AG09309 (cell line): ENCODE measurements at places on chromosomes 13 and 19.

- DNase-seq = no peak
These were observed 109.5 kb downstream of the DCT start for GRCh38 chr13:94369972-94370436.

DNA sequence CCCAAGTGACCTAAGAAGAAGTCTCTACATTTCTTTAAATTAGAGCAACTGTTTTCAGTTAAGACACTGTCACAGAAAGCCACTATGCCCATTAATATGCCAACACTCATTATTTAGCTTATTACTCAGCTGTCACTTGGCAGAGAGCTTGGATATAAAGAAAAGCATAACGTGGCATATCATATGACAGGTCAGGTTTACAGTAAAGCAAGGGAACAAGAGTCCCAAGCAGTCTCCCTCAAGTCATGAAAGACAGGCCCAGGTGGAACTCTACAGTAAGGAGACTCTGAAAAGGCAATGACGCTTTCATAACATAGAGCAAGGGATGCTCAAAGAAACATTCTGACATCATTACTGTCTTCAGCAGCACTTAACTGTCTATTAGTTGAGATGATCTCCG lies 6.3 kb downstream of the LHFPL6 start:
- no peak for DNase-seq

- peak; percentile 82 for DNase-seq
These were observed 94.7 kb upstream of the RAP2A start for GRCh38 chr13:97339019-97339987.

GRCh38 chr19:28436320-28436719 lies 776.6 kb downstream of the UQCRFS1 start:
- no peak for DNase-seq

GRCh38 chr13:33935969-33936368 lies 118.0 kb downstream of the RFC3 start:
- no peak for DNase-seq

- peak; percentile 70 for DNase-seq
These were observed 2.6 kb downstream of the ZSWIM4 start for GRCh38 chr19:13797870-13798269.

DNA sequence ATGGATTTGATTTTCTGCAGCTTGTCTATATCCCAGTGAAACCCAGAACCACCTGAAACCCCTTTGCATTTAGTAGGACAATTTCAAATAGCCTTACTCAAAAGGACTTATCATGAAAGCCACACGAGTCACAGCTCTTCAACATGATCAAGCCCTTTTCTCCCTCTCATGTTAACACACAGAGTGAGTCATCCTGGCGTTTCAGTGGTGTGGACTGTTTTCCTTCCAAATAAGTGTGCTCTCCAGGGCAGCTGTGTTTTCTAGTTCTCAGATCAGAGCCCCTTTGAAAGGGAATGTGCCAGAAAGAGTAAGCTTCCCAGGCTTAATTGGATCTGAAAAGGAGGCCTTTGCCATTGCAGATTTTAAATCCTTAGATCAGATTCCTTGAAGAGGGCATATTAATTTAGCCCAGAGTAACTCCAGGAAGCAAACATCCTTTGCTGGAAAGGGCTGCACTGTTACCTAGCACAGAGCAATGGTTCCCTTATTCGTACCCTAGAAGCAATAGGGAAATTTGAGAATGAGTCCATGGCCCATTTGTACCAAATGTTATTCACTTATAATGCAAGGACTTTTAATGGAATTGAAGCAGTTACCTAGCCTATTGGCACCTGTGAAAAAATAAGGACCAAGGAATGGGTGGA lies 51.3 kb downstream of the ERICH6B start:
- DNase-seq = peak; percentile 3

DNA sequence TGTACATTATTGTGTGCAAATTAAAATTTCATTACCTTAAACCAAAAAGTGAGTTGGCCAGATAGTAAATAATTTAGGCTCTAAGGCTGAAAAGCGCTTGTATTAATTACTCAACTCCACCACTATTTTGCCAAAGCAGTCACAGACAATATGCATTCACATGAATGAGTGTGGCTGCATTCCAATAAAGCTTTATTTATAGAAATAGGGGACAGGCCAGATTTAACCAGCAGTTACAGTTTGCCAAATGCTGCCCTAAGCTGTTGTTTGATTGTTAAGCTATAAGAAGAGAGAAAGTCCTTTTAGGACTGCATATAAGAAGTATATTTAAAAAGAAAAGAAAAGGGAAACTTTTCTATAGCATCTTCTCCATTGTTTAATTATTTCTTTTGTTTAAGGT lies 342.6 kb downstream of the ITGBL1 start:
- no peak for DNase-seq

GRCh38 chr19:5132206-5132560 lies 163.3 kb downstream of the KDM4B start:
- DNase-seq = no peak

DNA sequence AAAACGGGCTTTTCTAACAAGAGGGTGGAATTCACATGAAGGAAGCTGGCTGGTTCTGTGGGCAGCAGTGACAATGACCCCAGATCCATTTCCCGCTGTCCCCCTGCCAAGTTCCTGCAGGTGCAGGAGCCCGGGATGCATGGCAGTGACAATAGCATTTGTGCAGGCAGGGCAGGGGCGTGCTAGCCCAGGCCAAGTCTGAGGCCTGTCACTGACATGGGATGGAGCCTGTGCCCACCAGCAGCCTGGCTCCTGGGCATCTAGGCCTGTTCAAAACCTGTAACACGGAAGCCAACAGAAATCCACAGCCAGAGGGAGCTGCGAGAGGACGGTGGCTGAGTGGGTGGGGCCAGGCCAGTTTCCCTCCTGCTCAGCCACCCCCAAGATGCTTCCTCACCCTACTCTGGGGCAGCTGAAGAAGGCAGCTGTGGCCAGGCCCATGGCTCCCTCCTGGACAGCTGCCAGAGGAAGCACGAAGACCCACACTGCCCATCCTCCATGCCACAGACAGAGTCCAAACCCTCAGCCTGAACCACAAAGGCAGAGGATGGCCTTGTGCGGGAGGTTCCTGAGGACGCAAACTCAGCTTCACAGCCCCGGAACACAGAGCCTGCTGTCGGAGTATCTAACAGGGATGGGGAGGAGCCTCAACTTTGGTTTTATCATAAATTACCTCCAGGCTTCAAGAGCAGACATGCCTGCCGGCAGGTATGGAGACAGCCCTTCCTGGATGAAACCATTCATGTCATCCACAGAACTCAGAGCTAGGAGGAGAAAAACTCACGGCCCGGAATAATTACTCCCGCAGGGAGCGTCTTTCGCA lies 74.0 kb downstream of the CEBPG start:
- no peak for DNase-seq

GRCh38 chr13:99174533-99175100 lies 26.0 kb upstream of the UBAC2 start:
- no peak for DNase-seq

- no peak for DNase-seq
These were observed 76.6 kb upstream of the POMP start for GRCh38 chr13:28582225-28582891.

GRCh38 chr19:16429066-16429758 lies 42.6 kb downstream of the EPS15L1 start:
- no peak for DNase-seq

DNA sequence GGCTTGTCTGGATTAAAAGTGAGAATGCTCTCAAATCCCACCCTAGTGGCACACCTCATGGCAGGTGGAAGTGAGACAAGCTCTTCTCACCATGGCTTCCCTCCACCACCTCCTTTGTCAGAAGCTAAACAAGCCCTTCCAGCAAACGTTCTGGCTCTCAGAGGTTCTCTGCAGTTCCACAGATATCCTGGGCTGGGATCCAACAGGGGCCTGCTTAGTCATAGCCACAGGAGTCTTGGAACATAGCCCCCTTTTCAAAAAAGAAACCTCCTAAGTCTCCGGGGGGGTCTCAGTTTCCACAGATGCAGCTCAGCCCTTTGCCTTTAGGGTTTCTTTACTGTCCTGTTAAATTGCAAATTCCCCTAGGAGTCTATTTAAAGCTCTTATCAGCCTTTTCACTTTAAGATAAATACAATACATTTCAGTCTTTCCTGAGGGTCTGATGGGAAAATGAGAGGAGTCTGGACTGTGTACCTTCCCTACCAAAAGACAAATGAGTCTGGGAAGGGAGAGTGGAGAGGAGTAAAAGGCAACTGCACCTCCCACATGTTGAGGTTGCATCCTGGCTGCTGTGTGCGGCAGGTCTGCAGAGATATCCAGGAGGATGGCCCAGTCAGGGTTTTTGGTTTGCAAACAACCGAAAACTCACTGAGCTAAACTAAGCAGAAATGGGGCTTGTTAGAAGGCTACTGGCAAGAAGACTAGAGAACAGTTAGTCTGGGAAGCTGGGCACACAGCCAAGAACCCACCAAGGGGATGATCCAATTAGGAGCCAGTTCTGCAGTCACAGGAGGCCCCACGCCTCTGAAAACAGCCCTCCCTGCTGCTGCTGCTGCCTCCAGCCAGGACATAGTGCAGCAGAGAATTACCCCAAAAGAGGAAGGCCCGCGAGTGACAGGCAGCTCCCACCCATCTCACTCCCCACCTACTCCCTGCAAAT lies 41.4 kb upstream of the SERP2 start:
- DNase-seq = no peak

GRCh38 chr13:48944221-48944620 lies 31.5 kb upstream of the FNDC3A start:
- no peak for DNase-seq

DNA sequence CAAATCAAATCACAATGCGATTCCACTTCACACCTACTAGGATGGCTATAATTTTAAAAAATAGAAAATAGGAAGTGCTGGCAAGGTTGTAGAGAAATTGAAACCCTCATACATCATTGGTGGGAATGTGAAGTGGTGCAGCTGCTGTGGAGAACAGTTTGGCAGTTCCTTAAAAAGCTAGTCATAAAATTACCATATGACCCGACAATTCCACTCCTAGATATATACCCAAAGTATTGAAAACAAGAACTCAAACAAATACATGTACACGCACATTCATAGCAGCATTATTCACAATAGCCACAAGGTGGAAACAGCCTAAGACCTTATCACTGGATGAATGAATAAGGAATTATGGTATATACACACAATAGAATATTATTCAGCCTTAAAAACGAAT lies 12.0 kb downstream of the HMGB1 start:
- no peak for DNase-seq

DNA sequence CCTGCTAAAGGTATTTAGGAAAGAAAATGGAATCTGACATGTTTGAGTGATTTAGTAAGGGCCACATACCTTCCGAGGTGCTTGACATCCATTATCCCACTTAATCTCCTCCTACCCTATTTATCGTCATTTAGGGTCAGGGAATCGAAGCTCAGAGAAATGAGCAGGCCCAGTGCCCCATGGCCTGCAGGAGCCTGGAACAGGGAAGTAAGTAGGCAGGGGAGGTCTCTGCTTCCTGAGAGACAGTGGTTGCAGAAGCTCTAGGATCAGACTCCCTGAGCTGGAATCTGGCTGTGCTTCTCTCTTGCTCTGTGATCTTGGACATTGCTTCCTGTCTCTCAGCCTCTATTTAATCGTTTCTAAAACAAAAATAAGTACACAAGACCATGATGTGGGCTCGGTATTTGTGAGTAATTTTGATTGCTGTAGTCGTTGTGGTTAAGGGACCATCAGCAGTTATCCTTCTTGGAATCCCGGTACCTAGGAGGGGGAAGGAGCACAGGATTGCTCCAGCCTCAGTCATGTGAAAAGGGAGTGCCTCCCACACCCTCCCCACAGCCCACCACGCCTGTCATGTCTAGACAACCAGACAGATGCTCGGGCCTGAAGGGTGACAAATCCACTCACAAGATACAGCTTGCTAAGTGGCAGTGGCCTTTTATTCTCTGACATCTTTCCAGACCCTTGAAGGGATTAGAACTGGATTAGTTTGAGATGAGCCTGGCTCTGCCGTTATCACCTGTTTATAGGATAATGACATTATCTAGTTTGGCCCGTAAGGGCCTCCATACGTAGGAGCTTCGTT lies 169.2 kb upstream of the TSHZ3 start:
- no peak for DNase-seq

- no peak for DNase-seq
These were observed 16.0 kb upstream of the EMC10 start for GRCh38 chr19:50460161-50460765.

DNA sequence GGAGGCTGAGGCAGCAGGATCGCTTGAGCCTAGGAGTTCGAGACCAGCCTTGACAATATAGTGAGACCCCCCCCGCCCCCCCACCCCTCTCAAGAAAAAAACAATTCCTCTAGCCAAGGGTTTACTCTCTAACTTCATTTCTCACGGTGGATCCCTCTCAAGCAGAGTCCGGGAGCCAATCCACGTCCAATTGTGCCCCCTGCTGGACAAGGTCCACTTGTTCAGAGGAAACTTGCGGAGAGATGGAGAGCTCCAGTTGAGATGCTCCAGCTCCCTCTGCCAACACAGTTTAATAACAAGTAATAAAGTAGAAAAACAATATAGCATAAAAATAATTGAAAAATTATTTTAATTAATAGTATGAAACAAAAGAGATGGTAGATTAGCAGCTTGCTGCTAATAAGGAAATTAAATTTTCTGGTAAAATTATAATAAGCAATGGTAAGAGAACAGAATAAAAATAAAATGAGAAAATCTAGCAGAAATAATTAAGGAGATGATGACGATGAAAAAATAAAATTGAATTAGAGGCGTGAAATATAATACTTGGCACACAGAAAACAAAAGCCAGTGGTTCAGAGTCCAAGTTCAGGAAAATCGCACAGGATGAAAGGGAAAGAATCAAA lies 14.5 kb upstream of the SIGLEC14 start:
- DNase-seq = peak; percentile 37

GRCh38 chr13:113838711-113839201 lies 25.1 kb downstream of the GAS6 start:
- no peak for DNase-seq

GRCh38 chr19:56764196-56764695 lies 76.3 kb downstream of the PEG3 start:
- DNase-seq = no peak

DNA sequence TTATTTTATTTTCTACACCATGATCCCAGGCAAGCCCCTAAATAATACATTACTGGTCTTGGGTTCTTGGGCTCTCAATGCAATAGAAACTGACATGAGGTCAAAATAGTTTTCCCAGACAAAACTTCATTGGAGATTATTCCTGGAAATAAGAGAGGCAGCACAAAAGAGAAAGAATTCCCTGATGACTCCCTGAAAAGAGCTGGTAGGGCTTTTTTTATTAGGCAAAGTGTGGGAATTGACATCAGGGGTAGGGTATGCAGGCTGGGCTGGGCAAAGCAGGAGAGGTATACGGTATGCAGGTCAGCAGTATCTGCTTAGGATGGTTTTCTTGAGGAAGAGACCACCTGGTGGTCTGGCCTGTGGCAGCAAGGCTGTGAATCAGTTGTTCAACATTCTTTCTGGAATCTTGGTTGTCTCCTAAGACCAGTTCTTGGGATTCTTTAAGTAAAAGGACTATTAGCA lies 9.3 kb upstream of the IGFL3 start:
- no peak for DNase-seq

GRCh38 chr13:25971459-25972145 lies 80.2 kb downstream of the SHISA2 start:
- DNase-seq = no peak

- DNase-seq = no peak
These were observed 1342.4 kb downstream of the EFNB2 start for GRCh38 chr13:105193026-105193425.

DNA sequence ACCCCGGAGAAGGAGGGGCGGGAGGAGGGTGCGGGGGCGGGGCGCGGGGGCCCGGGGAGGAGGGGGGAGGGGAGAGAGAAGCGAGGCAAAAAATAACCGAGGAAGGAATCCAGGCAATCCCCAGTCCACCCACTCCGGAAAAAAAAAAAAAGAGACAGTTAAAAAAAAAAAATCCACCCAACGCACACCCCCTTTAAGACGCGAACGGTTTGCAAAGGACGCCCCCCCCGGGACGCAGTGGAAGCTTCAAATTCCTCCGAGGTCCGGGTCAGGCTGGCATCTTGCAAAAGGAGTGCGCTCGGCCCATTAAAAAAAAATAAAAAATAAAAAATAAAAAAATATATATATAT lies at the start of gene CACNA1A:
Gene CACNA1A (minus strand): TSS at position 9 of the 350 bp plus-strand sequence. CDS start 255 bp downstream, outside the sequence.
- DNase-seq = peak; percentile 5
